Cardiac muscle cell (in vitro differentiated cells and primary cell): ENCODE measurements at places on chromosomes 3 and 15. TPM values are rescaled to one million over a fixed set of nuclear protein-coding genes. Genes with fewer than 3 reads are reported as not detected.

- DNase-seq: no peak
- peaks cover 8% of the 10 kb centered on the region for H3K4me1 ChIP-seq
- no peak overlapping the region for H3K4me3 ChIP-seq
- H3K36me3 ChIP-seq: no peaks in the 10 kb centered on the region
- H3K27ac ChIP-seq: no peak overlapping the region
Observed at GRCh38 chr3:171824116-171824515, 13.8 kb upstream of the PLD1 start.

GRCh38 chr3:123431658-123432324 lies 17.1 kb downstream of the ADCY5 start:
- H3K4me3 ChIP-seq: no peak overlapping the region
- no peak overlapping the region for H3K27ac ChIP-seq
- H3K4me1 ChIP-seq: no peaks in the 10 kb centered on the region
- H3K36me3 ChIP-seq: no peaks in the 10 kb centered on the region

DNA sequence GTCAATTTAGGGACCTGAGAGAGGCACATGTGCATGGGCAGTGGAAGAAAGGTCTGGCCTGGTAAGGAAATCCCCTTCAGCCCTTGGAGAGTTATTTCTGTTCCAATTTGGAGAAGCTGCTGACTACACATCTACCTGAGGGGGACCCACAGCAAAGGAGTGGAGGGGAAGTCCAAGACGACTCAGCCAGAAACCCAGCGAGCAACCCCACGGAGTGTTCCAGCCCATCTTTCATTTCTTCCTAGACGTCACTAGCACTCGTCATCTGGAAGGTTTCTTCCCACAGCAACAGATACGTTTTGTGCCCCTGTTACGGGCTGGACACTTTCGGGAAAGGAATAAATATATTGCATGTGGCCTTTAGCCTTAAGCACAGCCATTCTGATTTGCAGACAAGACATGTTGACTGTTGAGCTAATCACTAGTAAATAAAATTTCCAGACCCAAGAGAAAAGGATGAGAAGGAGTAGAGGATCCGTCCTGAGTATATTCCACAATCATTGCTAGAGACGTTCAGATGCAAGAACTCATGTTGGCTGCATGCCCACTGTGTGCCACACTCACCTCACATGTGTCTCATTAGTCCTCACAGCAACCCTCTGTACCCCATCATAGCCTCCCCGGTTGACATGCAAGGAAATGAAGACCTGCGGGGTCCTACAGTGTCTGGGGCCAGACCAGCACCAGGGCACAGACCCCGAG lies 7.8 kb upstream of the FAM174B start:
- peak overlapping the region; percentile 56 for H3K27ac ChIP-seq
- DNase-seq: no peak
- no peak overlapping the region for H3K4me3 ChIP-seq

RLBP1 gene
- total RNA-seq: not detected in 2 replicates

DNA sequence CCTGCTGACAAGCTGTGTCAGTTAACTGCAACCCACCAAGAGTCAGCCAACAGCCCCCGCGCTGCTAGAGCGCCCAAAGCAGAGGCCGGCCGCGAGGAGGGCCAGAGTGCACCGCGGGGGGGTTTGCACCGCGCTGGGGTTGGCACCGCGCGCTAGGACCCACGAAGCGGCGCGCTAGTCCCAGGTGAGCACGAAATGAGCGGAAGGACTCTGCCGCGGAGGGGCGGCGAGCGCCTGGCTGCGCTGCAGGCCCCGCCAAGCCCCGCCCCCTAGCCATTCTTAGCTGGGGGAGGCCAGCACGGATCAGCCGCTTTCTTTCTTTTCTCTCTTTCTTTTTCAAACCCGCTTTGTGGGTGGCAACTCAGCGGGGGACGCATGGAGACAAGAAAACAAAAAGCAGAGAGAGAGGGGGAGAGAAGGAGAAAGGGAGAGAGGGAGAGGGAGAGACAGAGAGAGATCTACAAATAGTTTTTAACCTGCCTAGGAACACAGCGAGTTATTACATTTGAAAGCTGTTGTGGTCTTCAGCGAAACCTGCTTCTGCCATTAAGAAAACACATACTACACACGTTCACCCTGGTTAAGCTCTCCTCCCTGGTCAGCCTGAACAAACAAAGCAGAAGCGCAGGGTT lies 6.9 kb upstream of the FOXB1 start:
- H3K4me1 ChIP-seq: peaks cover 7% of the 10 kb centered on the region
- peaks cover 100% of the 10 kb centered on the region for H3K27me3 ChIP-seq
- peak overlapping the region; percentile 5 for H3K4me3 ChIP-seq
- no peaks in the 10 kb centered on the region for H3K36me3 ChIP-seq

GRCh38 chr15:41194444-41194843 lies 36.1 kb downstream of the EXD1 start:
- no peak overlapping the region for H3K27ac ChIP-seq
- H3K4me3 ChIP-seq: no peak overlapping the region
- H3K36me3 ChIP-seq: no peaks in the 10 kb centered on the region
- H3K27me3 ChIP-seq: no peaks in the 10 kb centered on the region
- H3K4me1 ChIP-seq: no peaks in the 10 kb centered on the region

DNA sequence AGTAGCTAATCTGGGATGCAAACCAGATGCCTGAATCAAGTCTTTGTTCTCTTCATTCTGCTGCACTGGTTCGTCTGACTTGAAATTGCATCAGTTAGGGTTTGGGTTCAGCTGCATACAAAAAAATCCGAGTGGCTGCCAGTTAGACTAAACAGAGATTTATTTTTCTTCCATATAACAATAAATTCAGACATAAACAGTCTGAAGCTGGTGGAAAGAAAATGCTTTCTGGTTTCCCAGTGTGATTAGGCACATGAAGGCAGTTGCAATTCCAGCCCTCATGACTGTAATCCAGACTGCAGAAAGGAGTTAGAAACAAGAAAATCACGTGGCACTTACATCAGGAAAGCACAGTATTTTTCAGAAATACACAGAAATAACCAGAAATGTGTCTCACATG lies 930.7 kb downstream of the MCTP2 start:
- no peak for DNase-seq
- no peaks in the 10 kb centered on the region for H3K4me1 ChIP-seq
- no peak overlapping the region for H3K27ac ChIP-seq
